Esophagus muscularis mucosa (tissue), 4 donors: ENCODE measurements at places on chromosomes 6 and 20. TPM values are rescaled to one million over a fixed set of nuclear protein-coding genes. Genes with fewer than 3 reads are reported as not detected.

TMC2 gene
- total RNA-seq = 0.19 TPM

GRCh38 chr6:54860739-54861138 is 14.2 kb downstream of the FAM83B start:
- DNase-seq = no peak

IMPG1 gene
- total RNA-seq = not detected

GRCh38 chr20:53959911-53960578 is 110.3 kb downstream of the BCAS1 start:
- DNase-seq = no peak

DNA sequence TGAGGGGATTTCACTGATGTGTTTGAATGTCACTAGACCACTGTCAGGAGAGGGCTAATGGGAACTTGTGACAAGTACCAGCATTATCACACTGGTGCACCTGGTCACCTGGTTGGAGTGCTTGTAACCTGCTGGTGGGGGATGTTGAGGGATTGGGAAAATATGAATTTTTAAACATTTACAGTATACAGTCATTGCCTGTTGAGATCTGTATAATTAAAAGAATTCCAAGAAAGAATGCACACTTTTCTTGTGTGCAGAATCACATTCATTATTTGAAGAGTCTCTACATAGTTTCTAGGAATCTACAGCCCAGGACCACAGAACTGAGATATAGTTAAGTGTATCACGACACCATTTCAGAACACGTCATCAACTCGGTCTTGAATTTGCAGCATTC is 118.4 kb downstream of the AIG1 start:
- no peak for DNase-seq

DNA sequence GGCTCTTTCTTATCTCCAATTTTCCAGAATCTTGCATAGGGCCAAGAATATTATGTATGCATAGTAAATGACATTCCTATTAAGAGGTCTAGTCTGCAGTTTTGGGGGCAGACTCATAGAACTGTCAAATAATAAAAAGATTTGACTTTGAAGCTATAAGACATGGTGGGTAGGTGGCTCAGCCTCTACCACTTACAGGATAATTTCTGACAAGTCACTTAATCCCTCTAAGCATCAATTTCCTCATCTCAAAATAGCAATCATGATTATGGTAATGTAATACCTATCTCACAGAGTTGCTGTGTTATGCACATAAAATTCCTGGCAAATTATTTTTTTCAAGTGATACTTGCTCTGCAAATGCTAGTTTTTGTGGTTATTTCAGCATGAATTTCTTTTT is 329.1 kb downstream of the PLCB1 start:
- DNase-seq = no peak

DNA sequence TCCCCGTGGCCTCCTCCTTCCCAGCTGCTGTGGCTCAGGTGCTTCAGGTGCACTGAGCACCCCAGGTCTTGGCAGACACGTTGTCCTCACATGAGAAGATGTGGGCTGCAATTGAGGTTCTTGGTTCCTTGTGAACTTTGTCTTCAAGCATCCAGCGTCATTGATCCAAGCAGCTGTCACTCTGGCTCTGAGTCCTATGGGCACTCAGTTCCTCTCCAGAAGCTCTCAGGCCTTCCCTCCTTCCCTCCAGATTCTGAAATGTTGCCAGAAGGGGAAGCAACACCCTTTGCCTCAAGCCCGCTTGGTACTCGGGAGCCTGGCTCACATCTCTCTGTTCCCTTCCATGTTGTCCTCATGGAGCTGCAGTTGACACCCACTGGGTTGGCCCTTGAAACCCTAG is 8.4 kb upstream of the MRGBP start:
- no peak for DNase-seq
